ENCODE measurements at places on chromosomes 4 and X.

GRCh38 chr4:101198682-101199339 lies 148.5 kb downstream of the PPP3CA start:
- no peak for DNase-seq

GRCh38 chrX:50198348-50198747 lies 2.5 kb downstream of the AKAP4 start:
- no peak for DNase-seq

GRCh38 chr4:94877973-94878372 lies 120.2 kb downstream of the BMPR1B start:
- no peak for DNase-seq

- no peak for DNase-seq
Observed at GRCh38 chr4:38181286-38181685, 221.1 kb downstream of the PTTG2 start.

- peak; percentile 13 for DNase-seq
Observed at GRCh38 chrX:136209016-136209738, 42.0 kb downstream of the MAP7D3 start.

DNA sequence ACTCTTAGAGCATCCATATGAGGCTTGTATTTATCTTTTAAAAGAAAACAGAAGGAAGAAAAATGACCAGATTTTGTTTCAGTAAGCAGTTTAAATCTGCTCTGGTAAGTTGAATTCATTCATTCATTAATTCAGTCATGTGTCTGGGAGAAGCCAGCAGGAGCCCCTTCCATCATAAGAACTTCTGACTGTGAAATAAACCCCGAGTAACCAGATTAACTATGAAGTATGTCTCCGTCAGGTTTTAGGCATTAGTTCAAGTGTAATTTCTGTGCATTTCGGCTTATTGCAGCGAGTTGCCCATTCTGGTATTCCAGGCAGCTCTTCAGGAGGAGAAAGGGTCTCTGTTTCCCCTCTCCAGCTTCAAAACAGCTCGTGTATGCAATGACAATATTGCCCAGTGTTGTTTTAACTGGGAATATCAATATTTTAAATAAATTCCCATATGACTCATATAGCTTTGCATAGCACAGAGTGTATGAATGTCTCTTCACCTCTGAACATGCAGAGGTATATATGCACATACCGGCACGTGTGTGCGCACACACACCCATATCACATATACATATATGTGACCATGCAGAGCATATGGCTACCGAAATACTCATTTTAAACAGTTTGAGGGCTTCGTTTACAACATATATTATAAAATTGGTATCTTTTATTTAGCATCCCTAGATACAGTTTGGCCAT lies 255.3 kb downstream of the BCOR start:
- DNase-seq, result no peak

DNA sequence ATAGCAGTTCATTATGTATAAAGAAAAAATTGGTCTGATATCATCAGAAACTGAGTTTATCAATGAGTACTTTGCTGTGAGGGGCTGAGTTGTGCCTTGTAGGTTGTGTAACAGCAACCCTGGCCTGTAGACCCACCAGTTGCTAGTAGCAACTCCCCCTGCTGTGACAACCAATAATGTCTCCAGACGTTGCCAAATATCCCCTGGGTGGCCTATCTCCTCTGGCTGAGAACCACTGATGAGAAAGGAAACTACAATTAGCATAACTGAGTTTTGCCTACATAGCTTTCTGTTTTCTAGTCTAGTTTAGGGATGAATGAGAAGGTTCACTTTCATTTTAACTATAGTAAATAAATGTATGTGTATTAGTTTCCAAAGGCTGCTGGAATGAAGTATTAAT lies 234.1 kb downstream of the CPE start:
- no peak for DNase-seq

DNA sequence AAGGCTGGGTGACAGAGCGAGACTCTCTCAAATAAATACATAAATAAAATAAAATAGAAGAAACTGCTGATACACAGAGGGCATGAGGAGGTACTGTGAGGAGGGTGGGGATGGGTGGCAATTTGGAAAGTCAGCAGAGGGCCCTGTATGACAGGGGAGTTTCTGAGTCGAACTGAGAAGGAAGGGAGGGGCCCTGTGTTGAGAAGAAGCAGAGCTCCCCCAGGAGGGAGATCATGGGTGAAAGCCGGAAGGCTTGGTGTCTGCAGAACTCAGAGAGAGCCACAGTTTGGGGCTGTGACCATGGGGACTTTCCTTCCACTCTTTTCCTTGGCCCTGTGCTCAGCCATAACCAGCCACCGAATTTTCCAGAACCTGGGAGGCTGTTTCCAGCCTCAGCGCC lies 24.8 kb upstream of the AFAP1 start:
- DNase-seq, result no peak

DNA sequence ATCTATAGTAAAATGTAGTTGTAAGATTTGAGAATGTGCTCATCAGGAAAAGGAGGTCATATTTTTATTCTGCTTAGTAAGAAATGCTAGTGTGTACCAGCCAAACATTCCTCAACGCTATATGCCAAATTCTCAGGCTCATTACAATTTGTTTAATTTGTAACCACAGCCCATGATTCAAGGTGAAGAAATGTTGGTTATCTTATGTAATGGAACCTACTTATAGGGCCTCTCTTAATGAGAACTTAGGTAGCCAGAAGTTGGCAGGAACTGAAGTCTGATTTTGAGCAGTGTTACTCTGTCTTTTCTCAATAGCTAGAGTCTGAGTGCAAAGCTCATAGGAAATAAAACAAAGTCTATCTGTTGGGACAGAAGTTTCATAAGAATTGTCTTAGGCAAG lies 595.0 kb downstream of the GLUD2 start:
- no peak for DNase-seq

DNA sequence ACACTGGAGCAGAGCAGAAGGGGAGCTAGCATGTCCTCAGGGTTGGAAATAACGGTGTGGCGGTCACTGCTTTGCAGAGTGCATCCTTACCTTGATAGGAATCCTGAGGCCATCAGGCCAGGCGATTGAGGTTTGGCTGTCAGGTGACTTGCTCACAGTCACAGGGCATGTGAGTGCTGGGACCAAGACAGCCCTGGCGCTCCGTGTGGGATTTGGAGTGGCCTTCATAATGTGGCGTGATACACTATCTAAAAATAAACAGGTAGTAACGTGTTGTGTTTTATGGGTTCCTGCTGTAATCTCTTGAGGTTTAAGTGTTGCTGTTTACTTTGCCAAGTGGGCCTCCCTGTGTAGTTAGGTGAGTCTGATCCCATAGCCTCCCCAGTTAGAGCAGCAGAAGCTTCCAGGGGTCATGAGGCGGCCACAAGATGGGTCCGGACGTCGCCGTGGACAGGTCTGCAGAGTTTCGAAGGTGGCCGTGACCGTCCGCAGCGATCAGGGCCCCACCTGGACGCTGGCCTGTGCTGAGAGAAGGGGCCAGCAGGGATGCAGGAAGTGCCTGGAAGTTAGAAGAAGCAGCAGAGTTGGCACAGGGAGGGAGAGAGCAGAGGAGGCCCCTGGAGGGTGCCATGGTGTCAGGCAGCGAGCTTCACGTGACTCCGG lies 27.7 kb downstream of the RGS12 start:
- no peak for DNase-seq

DNA sequence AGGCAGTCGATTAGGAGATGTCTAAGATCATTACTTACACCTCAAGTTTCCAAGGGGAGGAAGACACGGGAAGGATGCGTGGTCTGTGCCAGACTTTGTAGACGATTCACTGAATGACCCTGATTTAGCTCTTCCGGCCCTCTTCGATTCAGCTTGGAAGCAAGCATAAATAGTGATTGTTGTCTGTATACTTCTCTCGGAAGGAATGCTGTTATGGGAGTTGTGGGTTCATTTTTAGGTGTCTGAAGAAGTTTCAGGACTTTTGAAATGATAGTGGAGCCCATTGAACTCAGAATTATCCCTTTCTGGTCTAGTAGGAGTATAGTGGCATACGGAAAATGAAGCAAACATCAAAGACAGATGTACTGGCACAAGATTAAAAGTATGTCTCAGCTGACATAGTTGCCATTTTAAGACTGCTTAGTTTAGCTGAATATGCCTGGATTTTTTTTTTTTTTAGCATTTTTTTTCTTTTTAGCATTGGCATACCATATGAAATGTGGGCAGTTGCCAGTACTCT lies 1.0 kb upstream of the ANKRD17 start:
- no peak for DNase-seq

- no peak for DNase-seq
Observed at GRCh38 chr4:5821665-5822358, 71.1 kb downstream of the CRMP1 start.

GRCh38 chr4:186981161-186981560 lies 257.5 kb upstream of the FAT1 start:
- no peak for DNase-seq

DNA sequence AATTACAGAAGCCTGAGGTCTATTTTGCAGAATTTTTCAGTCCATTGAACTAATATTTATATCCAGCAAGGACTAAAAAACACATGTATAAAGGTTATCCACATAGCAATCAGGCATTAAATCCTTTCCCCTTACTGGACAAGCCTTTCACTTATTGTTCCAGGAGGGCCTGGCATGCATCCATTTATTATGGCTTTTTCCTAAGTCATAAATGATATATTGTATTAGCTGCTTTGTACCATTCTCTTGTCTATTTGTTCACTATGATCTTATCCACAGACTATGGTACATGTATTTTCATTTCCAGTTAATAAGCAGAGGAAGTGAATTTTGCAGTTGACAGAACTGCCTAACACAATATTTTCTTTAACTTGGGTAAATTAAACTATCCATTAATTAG lies 105.4 kb upstream of the ANK2 start:
- DNase-seq, result no peak

DNA sequence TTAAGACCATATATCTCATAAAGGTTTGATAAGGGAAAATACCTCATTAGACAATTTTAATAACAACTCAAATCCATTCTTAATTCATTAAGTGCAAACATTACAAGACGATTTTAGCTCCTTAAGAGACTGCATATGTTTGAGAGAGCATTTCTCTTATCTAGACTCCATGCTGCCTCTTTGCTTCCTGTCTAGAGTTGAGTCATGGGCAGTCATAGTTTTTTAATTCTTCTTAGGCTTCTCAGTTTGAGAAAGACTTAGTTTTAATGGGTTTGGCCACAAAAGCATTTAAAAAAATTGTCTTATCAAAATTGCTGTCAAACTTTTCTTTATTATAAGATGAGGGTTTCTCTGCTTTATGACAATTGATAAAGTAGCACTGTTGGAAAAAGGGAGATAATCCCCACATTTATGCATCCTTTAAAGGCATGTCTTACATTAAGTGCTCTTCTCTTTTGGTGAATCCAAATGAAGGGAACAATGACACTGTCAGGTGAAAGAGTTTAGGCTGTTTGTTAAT lies 713.4 kb downstream of the PCDH18 start:
- DNase-seq, result no peak

- no peak for DNase-seq
Observed at GRCh38 chrX:110167952-110168451, 149.9 kb downstream of the AMMECR1 start.

GRCh38 chrX:66163447-66163846 lies 600 bp upstream of the HEPH start:
- DNase-seq, result no peak

DNA sequence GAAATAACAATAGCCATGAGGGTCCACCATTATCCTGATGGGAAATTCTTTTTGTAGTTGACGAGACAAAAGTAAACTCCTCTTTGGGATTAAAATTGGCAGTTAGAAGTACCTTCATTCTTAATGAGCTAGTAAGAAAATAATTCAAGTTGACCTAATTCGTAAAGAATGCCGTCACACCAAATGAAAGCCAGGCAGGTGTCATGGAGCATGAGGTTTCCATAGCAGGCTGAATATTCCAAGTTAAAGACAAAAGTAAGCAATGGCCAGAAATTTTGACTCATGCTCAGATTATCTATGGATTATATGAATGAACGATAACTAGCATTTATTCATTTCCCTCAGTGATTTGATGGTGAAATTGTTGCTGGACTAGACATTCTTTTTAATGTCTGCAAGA lies 192.2 kb upstream of the FAT1 start:
- no peak for DNase-seq

GRCh38 chr4:98289375-98289774 lies 28.2 kb downstream of the RAP1GDS1 start:
- DNase-seq, result no peak

DNA sequence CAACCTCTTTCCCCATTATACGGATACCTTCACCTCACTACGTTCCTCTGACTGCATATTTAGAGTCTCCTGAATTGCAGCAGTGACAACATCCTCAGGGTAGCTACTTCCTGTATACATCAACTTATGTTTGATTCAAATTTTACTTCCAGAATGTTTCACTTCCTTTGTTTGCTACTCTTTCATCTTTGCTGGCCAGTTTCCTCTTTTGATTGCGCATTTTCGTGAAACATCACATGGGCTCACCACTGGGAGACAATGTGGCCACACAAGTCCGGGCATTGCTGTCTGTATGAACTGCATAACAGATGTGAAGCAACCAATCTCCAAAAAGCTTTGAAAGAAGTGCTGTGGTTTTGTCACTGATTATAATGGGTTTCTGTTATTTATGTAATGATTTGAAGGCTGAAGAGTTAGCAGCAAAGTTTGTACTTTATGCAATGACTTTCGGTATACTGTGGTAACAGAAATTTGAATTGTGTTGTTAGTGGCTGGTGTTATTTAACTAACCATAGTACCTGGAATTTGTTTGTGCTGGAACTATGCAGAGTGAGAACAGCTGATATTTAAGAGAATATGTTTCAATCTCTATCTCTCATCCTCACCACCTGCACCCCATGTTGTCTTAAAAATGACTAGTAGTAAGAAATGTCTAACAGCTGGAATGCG lies 7.4 kb downstream of the SNCA start:
- DNase-seq, result no peak

GRCh38 chr4:187995322-187996207 lies at the start of gene ZFP42:
ZFP42 (plus strand) TSS chr4:187995771; CDS start chr4:188002808, 7,037 bp downstream.
- no peak for DNase-seq

GRCh38 chrX:112614640-112615039 lies 65.1 kb downstream of the LHFPL1 start:
- no peak for DNase-seq

DNA sequence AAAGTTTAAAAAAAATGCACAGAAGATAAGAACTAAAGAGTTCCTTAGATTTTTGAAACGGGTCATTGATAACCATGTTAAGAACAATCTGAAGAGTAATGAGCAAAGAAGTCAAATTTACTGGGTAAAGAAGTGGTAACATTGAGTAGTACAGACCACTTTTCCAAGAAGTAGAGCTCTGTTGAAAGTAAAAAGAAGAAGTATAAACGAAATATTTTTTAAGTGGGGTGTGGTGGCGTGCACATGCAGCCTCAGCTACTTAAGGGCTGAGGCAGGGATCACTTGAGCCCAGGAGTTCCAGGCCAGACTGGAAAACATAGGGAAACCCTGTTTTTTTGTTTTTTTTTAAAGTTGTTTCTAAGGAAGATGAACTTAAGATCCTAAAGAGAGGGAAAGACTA lies 68.5 kb downstream of the UBA6 start:
- DNase-seq, result no peak

GRCh38 chr4:144754562-144755410 lies 108.8 kb downstream of the HHIP start:
- no peak for DNase-seq

DNA sequence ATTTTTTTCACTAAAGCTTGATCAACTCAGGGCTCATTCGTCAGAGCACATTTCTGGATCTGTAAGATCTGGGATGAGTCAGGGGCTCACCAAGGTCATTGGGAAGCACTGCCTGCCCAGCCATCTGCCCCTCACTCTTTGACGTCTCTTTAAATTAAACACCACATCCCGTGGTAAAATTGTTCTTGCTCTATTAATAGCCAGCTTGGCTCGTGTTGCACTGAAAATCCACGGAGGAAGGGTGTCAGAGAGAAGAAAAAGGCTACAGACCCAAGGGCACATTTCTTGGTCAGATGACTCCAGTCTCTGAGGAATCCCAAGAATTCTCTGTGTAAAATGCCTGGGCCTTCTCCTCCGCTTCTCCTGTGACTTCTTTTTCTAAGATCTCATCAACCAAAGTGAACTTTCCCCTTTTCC lies 45.7 kb upstream of the GATB start:
- no peak for DNase-seq

Measured in HuH-7.5 (cell line).